Ureter (tissue), 1 donor: ENCODE measurements at places on chromosomes 7 and 10.

- peak; percentile 66 for DNase-seq
These were observed 99.4 kb downstream of the MTPN start for GRCh38 chr7:135877805-135878204.

DNA sequence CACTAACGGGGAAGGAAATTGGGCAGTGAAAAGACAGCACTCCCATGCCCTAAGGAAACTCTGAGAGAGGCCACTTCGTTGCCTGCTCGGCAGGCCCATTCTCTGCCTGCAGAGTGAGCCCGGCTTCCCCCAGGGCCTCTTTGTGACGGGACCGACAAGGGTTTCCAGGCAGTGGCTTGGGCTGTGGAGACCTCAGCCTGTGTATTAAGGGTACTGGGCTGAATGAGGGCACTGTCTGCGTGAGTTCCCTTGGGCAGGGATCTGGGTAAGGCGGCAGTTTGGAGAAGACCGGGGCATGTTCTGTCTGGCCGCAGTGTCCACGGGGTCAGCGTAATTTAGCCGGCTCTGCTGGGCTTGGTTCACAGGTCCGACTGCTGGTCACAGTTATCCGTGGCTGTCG, 237.2 kb downstream of the MGMT start:
- DNase-seq = no peak

- DNase-seq = no peak
These were observed 208.4 kb upstream of the AKR1E2 start for GRCh38 chr10:4617589-4617988.

DNA sequence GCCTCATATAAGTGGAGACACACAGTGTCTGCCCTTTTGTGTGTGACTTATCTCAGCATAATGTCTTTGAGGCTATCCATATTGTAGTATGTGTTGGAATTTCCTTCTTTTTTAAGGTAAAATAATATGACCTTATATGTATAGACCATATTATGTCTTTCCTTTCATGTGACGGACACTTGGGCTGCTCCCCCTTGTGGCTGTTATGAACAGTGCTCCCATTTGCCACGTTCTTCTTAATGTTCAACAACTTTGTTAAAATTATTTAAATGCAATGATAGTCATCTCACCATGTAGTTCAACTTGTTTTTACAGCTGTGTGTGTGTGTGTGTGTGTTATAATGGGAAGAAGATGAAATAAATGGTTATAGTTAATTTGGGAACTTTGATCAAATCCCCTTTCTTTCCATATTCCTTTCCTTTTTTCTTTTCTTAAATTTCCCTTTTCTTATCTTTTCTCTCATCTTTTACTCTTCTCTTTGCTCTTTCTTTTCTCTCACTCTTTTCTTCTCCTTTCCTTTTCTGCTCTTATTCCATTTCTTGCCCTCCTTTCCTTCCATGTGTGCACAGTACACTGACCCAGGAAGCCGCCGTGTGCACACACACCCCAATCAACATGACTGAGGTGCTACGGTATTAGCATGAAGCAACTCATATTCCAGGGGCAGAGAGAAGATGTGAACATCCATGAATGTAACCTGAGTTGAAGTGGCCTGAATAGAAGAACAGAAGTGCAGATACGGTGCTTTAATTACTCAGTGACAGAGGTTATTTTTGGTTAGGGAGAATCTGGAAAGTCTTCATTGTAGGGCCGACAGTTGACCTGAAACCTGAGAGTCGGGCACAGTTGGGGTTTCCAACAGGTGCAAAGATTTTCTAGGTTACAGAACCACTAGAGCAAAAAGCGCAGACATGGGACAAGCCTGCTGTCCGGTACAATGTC, 596.6 kb downstream of the SDK1 start:
- DNase-seq = no peak

DNA sequence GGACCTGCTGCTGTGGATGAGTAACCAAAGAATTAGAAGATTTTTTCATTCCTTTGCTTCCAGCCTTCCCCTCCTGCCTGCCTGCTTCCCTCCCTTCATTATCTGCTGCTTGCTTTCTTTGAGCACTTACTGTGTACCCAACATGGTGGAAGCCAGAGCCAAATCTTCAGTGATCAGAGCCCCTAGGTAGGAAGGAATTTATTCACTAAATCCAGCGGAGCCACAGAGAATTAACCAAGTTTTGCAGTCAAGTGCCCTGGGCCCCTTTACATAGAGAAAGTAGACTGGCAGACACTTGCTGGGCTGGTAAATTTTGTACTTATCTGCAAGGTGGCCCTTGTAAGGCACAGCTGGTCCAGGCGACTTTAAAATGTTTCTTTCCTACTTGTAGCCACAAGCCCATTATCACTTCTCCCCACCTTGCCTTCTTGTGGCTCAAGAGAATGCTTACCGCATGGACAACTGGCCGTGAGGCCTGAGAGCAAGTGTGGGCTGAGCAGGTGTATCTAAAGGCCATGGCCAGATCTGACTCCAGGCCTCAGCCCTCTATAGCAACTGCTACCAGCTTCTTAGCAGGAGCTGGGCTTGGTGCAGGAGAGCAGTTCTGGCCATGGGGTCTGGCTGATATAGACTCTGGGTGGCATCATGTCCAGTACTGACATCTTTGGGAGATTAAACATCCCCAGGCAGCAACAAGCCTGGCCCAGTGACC, 11.1 kb downstream of the UNC5B start:
- DNase-seq = no peak

DNA sequence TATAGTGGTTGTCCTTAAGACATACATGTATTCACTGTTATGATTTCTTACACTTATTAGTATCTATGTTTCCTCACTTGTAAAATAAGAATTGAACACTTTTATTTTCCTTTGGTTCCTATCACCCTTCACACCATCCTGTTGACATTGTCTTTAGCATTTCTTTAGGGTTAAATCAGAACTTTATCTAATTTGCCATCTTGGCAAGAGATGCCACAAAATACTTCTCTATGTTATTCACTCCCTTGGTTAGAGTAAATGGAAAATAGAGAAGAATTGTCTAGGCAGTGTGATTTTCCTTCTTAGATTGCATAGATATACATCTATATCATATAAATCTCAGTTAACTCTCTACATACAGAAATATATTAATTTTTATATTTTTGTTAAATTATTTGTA, 204.7 kb downstream of the SEMA3D start:
- DNase-seq = no peak

DNA sequence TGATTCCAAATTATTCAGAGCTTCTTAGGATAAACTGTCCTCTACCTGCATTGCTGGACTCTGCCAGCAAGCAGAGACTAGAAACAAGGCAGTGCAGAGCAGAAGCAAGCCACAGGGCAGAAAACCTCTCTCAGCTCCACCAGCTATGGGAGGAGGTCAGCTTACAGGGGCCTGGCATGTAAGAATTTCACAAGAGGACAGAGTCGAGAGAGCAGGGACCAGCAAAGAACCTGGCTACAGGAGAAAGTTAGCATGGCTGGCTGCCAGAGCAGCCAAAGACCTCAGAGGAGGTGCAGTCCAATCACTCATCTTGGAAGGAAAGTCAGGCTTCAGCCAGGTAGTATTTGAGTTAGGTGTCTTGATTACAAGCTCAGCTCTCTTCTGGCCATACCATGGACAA, 62.9 kb downstream of the ENO4 start:
- DNase-seq = no peak
